Myometrial cell (primary cell): ENCODE measurements at places on chromosomes 5 and 9. TPM values are rescaled to one million over a fixed set of nuclear protein-coding genes. Genes with fewer than 3 reads are reported as not detected.

ST8SIA4 gene
- total RNA-seq = 0.18 TPM in 1 of 2 replicates, not detected in the other

IL13 gene
- total RNA-seq = not detected in 2 replicates

OSMR gene
- 27.4 and 33.1 TPM in 2 replicates for total RNA-seq

DPP7 gene
- 62.6 and 81.0 TPM in 2 replicates for total RNA-seq

PCDHA4 gene
- 0.35 TPM in 1 of 2 replicates, not detected in the other for total RNA-seq

MOB3B gene
- total RNA-seq = 0.86 and 1.1 TPM in 2 replicates

SLC35D2 gene
- 18.7 and 20.2 TPM in 2 replicates for total RNA-seq

HACD4 gene
- 9.0 and 13.0 TPM in 2 replicates for total RNA-seq

ORM2 gene
- not detected in 2 replicates for total RNA-seq

SLC22A5 gene
- 5.8 and 7.8 TPM in 2 replicates for total RNA-seq

NMUR2 gene
- not detected in 2 replicates for total RNA-seq

FBXO10 gene
- 5.5 and 9.0 TPM in 2 replicates for total RNA-seq

FAT2 gene
- under 0.01 TPM in 1 of 2 replicates, not detected in the other for total RNA-seq

LIX1 gene
- not detected in 2 replicates for total RNA-seq
